ENCODE measurements at places on chromosomes 1 and 21.

GRCh38 chr1:216090556-216090955 lies 332.7 kb downstream of the USH2A start:
- DNase-seq = no peak

- no peak for DNase-seq
Measured at GRCh38 chr1:238701024-238701423, 685.3 kb upstream of the CHRM3 start.

- DNase-seq = no peak
Measured at GRCh38 chr1:3987669-3988235, 87.7 kb upstream of the C1orf174 start.

DNA sequence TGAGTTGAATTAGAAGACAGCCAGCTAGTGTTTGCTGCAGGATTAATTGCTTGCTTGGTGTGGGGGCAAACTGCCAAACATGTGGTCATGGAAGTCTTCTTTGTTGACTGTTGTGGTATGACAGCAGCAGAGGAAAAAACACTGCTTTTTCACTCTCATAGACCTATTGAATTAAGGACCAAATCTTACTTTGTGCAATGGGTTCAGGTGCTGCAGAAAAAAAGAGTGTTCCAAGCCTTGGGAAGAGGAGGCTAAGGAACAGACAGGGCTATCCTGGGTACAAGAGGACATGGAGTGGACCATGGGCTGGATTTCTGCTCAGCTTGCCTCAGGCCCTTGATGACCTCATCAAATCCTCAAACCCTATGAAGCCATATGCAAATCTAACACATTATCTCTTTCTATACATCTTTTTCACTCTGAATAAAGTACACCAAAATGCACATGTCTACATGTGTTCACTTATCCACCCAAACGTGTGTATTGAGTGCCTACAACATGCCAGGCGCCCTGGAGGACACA lies 61.5 kb downstream of the SIPA1L2 start:
- DNase-seq = no peak

GRCh38 chr1:203307641-203308126 lies 2.4 kb downstream of the BTG2 start:
- no peak for DNase-seq

DNA sequence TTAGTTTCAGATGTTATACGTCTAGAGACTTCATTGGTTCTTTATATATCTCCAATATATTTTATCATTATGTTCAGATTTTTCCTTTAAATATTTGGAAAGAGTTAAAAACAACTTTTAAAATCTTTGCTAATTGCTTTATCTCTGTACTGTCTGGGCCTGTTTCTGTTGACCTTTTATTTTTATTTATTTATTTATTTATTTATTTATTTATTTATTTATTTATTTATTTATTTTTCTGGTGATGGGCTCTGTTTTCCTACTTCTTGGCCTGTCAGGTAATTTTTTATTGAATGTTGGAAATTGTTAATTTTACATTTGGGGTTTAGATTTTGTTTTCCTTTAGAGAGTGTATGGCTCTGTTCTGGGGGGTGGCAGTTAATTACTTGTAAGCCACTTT lies 279.7 kb upstream of the KAZN start:
- DNase-seq = no peak

GRCh38 chr1:94623560-94624148 lies 82.1 kb upstream of the F3 start:
- no peak for DNase-seq

GRCh38 chr1:98325646-98326440 lies 335.7 kb upstream of the SNX7 start:
- DNase-seq = no peak

- DNase-seq = no peak
Measured at GRCh38 chr1:54861070-54861761, 25.8 kb downstream of the DHCR24 start.

GRCh38 chr1:171166361-171166760 lies 18.7 kb upstream of the FMO2 start:
- DNase-seq = no peak

GRCh38 chr1:26530895-26531598 lies 1.5 kb downstream of the RPS6KA1 start:
- DNase-seq = no peak

DNA sequence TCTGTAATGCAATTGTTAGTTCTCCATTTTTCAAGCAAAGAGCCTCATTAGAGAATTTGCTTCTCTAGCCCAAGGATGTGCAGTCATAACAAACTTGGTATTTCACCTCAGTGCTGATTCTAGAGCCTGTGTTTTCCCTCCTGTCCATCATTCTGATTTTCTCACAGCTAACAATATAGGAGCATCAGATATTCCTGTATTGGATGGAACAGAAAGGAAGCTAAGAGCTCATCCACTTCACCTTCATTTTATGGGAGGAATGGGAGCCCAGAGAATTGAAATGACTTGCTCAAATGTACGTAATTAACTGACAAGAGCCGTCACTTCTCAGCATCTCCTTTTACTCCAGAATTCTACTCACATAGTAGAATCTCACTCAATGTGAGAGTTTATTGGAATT lies 96.6 kb downstream of the EDEM3 start:
- DNase-seq = no peak

Data from progenitor cell of endocrine pancreas (in vitro differentiated cells).